ENCODE measurements at places on chromosomes 12 and 14. TPM values are rescaled to one million over a fixed set of nuclear protein-coding genes. Genes with fewer than 3 reads are reported as not detected.

ARL6IP4 gene
- 255 TPM for polyA plus RNA-seq

GAS2L3 gene
- 2.8 TPM for polyA plus RNA-seq

JAG2 gene
- 38.0 TPM for polyA plus RNA-seq

AHNAK2 gene
- polyA plus RNA-seq = under 0.01 TPM

SDR9C7 gene
- polyA plus RNA-seq = 0.13 TPM

SYCP3 gene
- not detected for polyA plus RNA-seq

MDGA2 gene
- not detected for polyA plus RNA-seq

KERA gene
- not detected for polyA plus RNA-seq

- peaks cover 40% of the 10 kb centered on the region for H3K36me3 ChIP-seq
- no peaks in the 10 kb centered on the region for H3K27me3 ChIP-seq
- H3K27ac ChIP-seq = no peak overlapping the region
- no peak overlapping the region for H3K4me3 ChIP-seq
- no peak for DNase-seq
- peaks cover 3% of the 10 kb centered on the region for H3K4me1 ChIP-seq
Observed at GRCh38 chr12:24903329-24904088, 45.4 kb downstream of the BCAT1 start.

GRCh38 chr12:5014269-5014668, 29.4 kb upstream of the KCNA5 start:
- H3K4me3 ChIP-seq = no peak overlapping the region
- H3K4me1 ChIP-seq = no peaks in the 10 kb centered on the region
- H3K27ac ChIP-seq = no peak overlapping the region
- H3K27me3 ChIP-seq = peaks cover 9% of the 10 kb centered on the region
- H3K36me3 ChIP-seq = no peaks in the 10 kb centered on the region
- DNase-seq = no peak

DNA sequence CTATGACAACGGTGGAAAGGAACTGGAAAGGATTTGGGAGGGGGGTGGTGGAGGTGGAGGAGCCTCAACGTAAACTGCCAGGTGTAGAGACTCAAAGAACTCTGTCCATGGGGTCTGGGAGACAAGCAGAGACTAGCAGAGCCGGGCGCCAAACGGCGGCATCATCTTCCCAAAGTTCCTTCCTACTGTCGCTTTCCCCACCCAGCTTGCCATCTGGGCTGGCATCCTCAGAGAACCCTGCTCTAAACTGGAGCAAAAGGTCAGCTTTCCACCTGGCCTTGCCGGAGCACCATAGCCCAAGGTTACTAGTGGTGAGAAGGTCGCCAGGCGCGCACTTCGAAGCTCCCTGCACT, 4.0 kb upstream of the IRF2BPL start:
- H3K36me3 ChIP-seq = no peaks in the 10 kb centered on the region
- no peak for DNase-seq
- no peak overlapping the region for H3K27ac ChIP-seq
- no peaks in the 10 kb centered on the region for H3K27me3 ChIP-seq
- no peak overlapping the region for H3K4me3 ChIP-seq

- H3K4me1 ChIP-seq = no peaks in the 10 kb centered on the region
- no peaks in the 10 kb centered on the region for H3K36me3 ChIP-seq
- no peak overlapping the region for H3K27ac ChIP-seq
- H3K27me3 ChIP-seq = no peaks in the 10 kb centered on the region
- H3K4me3 ChIP-seq = no peak overlapping the region
- no peak for DNase-seq
Observed at GRCh38 chr12:29882846-29883245, 99.1 kb upstream of the TMTC1 start.

DNA sequence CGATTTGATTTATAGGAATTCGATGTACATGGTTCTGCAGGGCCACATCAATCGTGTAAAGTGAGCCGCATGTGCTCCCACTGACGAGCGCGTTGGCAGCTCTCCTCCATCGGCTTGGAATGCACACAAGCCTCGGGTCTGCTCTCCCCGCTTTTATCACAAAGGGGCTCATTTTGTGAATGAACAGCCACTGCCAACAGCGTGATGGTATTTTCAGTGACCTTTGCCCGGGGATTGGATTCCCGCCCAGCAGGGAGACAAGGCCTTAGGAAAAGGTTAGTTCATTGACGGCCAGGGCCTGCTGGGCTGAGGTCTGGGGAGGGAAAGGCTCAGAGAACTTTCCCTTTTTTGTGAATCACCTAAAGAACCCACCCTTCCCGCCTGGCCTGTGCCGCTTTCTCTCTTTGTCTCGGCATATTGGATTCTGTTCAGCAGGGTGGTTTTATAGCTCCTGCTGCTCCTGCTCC, 232.1 kb downstream of the MSRB3 start:
- DNase-seq = no peak
- H3K4me1 ChIP-seq = no peaks in the 10 kb centered on the region
- H3K27ac ChIP-seq = no peak overlapping the region
- no peak overlapping the region for H3K4me3 ChIP-seq

GRCh38 chr14:95237958-95238340, 80.6 kb upstream of the DICER1 start:
- H3K27me3 ChIP-seq = peaks cover 5% of the 10 kb centered on the region
- H3K27ac ChIP-seq = no peak overlapping the region
- DNase-seq = no peak
- no peaks in the 10 kb centered on the region for H3K36me3 ChIP-seq
- no peak overlapping the region for H3K4me3 ChIP-seq

GRCh38 chr14:85239791-85240190, 290.2 kb upstream of the FLRT2 start:
- no peak for DNase-seq
- no peaks in the 10 kb centered on the region for H3K36me3 ChIP-seq
- no peak overlapping the region for H3K4me3 ChIP-seq
- H3K27ac ChIP-seq = no peak overlapping the region
- no peaks in the 10 kb centered on the region for H3K4me1 ChIP-seq

DNA sequence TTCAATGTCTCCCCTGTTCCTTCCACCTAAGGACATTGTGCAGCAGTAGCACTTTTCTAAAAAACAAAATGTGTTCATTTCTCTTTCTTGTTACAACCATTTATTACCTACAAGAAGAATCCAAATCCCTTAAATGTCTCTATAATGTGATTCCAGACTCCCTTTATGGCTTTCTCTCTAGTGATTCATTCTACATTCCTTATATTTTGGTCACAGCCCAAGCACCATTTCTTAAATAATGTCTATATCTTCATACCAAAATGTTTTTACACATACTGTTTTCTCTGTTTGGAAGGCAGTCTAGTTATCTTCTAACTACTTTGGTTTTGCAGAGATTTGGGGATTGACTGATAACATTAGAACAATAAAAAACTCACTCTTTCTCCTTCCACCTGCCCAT, 1037.3 kb upstream of the FLRT2 start:
- no peaks in the 10 kb centered on the region for H3K4me1 ChIP-seq
- H3K36me3 ChIP-seq = no peaks in the 10 kb centered on the region
- no peak overlapping the region for H3K27ac ChIP-seq
- no peak overlapping the region for H3K4me3 ChIP-seq
- DNase-seq = no peak

DNA sequence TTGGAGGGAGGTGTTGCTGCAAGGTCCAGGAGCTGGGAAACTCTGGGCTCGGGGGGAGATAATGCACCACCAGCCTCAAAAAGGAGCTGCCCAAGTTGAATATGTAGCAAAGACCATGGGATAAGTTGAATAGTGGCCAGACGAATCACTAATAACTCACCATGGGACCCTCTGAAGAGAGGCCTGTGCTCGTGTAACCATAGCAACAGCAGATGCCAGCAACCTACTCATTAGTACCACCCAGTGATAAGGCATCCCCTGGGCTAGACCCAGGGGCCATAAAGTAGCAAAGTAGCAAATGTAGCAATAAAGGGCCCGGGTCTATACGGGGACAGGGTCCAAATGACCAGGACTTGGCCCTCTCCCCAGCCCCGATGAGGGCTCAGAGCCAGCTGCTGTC, 328.0 kb downstream of the DPF3 start:
- no peaks in the 10 kb centered on the region for H3K36me3 ChIP-seq
- DNase-seq = no peak
- peaks cover 10% of the 10 kb centered on the region for H3K27me3 ChIP-seq

DNA sequence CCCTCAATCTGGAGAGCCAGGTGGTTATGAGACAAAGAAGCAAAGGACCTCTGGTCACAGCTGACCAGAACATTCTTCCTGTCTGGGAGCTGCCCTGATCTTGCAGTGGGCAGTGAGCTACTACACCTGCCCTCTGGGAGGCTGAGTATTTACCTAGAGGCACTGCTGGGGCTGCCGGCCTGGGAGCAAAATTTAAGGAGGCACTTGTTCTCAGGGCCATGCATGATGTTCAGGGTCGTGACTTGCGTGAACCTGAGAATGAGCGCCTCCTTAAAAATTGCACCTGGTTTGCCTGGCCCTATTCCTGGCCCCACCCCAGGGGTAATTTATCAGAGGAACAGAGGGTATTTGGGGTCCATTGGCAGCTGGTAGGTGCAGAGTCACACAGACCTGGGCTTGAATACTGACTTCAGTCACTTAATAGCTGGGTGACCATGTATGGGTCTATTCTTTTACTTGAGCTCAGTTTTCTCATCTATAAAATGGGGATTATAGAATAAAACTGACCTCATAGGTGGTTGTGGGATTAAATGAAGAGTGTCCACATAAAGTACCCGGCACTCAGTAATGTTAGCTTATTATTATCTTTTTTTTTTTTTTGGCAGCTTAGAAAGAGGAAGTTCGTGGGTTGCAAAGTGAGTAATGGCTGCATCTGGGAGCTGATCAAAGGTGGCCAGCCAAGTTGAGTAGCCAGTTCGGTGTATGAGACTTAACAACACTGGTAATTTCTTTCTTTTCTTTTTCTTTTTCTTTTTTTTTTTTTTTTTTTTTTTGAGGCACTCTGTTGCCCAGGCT, 107.4 kb upstream of the MED13L start:
- peak; percentile 31 for DNase-seq
- H3K4me3 ChIP-seq = no peak overlapping the region
- H3K27ac ChIP-seq = peak overlapping the region; percentile 85
- H3K27me3 ChIP-seq = no peaks in the 10 kb centered on the region

DNA sequence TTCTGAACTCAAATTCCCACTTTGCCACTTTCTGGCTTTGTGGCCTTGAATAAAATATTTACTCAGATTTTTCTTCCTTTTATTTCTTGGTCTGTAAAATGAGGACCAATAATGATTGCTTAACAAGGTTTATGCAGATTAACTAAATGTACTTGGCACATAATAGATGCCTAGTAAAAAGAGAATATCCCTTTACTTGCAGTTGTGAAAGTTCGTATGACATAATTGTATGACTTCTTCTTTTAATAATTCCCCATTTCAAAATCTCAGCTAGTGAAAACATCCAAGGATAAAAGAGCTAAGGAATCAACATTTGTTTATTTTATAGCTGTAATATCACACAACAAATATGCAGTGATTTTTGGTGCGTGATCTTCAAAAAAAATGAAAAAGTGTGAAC, 215.6 kb upstream of the ATP2B1 start:
- no peak for DNase-seq
- H3K36me3 ChIP-seq = no peaks in the 10 kb centered on the region
- H3K4me3 ChIP-seq = no peak overlapping the region

DNA sequence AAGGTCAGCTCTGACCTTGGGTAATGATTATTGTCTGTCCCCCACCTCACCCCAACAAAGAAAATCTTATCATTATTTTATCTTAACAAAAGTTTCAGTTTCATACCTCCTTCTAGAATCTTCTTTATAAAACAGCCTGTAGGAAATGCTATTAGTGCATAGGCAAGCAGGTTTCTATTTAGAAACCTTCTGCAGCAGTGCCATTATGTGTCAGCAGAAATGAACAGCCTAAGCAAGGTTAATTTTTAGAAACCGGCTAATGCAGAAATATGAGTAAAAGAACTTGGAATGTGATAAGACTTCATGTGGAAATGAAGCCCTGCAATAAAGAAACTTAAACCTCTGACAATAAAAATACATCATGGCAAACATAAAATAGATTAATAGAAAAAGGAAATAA, 814.4 kb downstream of the FSCB start:
- no peak for DNase-seq
- H3K27ac ChIP-seq = no peak overlapping the region
- no peaks in the 10 kb centered on the region for H3K36me3 ChIP-seq
- H3K4me1 ChIP-seq = no peaks in the 10 kb centered on the region
- no peaks in the 10 kb centered on the region for H3K27me3 ChIP-seq
- H3K4me3 ChIP-seq = no peak overlapping the region

GRCh38 chr14:63046339-63047268, 1.3 kb upstream of the KCNH5 start:
- no peak overlapping the region for H3K27ac ChIP-seq
- H3K4me3 ChIP-seq = no peak overlapping the region
- DNase-seq = no peak
- peaks cover 4% of the 10 kb centered on the region for H3K27me3 ChIP-seq
- H3K4me1 ChIP-seq = peaks cover 11% of the 10 kb centered on the region

DNA sequence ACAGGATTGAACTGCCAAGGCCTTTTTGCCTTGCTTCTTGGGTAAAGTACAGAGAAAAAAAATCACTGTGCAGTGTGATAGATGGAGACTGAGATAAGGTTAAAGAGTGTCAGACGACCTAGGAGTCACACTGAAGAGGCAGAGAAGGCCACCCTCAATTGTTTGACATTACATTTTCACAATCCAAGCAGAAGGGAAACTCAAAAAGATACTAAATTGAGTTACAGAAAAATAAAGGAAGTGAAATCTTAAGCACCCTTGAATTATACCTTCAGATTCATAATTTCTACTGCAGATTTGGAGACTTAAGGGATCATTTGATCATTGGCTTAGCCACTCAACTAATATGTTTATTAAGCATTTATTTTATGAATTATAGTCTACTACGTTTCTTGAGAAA, 97.1 kb downstream of the MYF5 start:
- H3K27ac ChIP-seq = no peak overlapping the region
- no peaks in the 10 kb centered on the region for H3K4me1 ChIP-seq
- no peaks in the 10 kb centered on the region for H3K27me3 ChIP-seq

DNA sequence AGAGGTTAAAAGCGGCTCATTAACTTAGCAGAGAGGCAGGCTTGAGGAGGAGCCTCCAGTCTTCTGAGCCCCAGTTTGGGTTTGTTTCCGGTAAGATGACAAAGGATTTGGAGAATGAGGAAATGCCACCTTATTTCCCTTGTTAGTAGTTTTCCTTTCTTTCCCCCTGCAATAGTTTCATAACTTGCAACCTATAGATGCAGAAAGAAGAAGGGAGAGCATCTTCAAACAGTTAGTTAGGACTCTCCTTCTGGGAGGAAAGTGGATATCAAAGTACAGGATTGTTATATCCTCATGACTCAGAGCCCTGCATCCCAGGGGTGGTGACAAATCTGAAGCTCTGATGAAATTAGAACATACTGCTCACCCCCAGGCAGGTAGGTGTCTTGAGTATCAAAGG, 180.7 kb upstream of the SLC38A2 start:
- H3K27ac ChIP-seq = no peak overlapping the region
- H3K4me3 ChIP-seq = no peak overlapping the region
- H3K4me1 ChIP-seq = peaks cover 47% of the 10 kb centered on the region
- no peaks in the 10 kb centered on the region for H3K36me3 ChIP-seq

GRCh38 chr14:38197001-38197783, 10.5 kb upstream of the SSTR1 start:
- H3K4me3 ChIP-seq = no peak overlapping the region
- no peaks in the 10 kb centered on the region for H3K36me3 ChIP-seq
- H3K27ac ChIP-seq = no peak overlapping the region

- no peaks in the 10 kb centered on the region for H3K27me3 ChIP-seq
- H3K36me3 ChIP-seq = no peaks in the 10 kb centered on the region
- no peak overlapping the region for H3K4me3 ChIP-seq
- no peak for DNase-seq
- peaks cover 34% of the 10 kb centered on the region for H3K4me1 ChIP-seq
Observed at GRCh38 chr12:89571491-89572195, 45.8 kb upstream of the POC1B start.

GRCh38 chr14:74444866-74445265, 18.9 kb upstream of the SYNDIG1L start:
- no peaks in the 10 kb centered on the region for H3K36me3 ChIP-seq
- H3K4me3 ChIP-seq = no peak overlapping the region
- no peak for DNase-seq
- H3K27ac ChIP-seq = no peak overlapping the region
- no peaks in the 10 kb centered on the region for H3K27me3 ChIP-seq
